ENCODE measurements at places on chromosomes 1 and 21.

GRCh38 chr1:153399401-153400055, 8.7 kb upstream of the S100A8 start:
- DNase-seq, result no peak

DNA sequence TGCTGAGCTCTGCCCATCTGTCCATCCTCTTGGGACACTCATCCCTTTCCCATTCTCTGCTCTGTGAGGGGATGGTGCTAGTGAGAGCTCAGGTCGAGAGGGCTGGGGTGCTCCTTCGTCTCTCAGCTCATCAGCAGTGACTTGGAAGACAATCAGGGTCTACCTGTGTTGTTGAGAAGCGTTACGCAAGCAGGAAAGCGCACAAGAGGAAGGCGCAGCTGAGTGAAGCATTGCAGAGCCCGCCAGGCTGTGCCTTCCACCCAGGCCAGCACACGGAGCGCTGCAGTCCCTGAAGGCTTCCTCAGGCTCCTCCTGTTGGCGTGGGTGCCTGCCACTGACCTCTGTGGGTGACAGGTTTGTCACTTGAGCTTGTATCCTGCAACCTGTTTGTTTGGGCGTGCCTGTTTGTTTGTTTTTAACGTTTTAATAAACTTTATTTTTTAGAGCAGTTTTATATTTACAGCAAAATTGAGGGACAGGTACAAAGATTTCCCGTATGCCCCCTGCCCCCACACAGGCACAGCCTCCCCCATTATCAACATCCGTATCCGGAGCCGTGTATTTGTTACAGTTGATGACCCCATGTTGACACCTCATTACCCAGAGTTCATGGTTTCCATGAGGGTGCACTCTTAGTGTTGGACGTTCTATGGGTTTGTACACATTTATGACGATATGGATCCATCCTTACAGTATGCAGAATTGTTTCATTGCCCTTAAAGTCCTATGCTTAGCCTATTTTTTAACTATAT, 36.7 kb downstream of the ADARB1 start:
- peak; percentile 26 for DNase-seq

DNA sequence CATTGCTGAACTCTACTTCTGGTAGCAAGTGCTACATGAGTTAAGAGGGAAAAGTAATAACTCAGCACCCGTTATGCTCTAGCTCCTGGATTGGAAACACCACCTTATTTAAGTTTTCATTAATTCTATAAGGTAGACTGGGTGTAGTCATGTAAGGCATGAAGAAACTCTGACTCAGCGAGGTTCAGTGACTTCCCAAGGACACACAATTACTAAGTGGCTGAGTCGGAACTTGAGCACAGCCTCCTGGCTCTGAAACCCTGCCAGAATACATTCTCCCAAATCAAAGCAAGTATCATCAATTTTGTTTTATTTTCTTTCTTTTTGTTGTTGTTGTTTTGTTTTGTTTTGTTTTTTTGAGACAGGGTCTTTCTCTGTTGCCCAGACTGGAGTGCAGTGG, 29.1 kb upstream of the SCCPDH start:
- DNase-seq, result no peak

GRCh38 chr1:191151321-191151807, 673.7 kb upstream of the BRINP3 start:
- DNase-seq, result no peak

GRCh38 chr1:233261206-233261605, 34.3 kb downstream of the PCNX2 start:
- DNase-seq, result no peak

GRCh38 chr1:78145105-78145580, 99.4 kb downstream of the GIPC2 start:
- DNase-seq, result no peak

DNA sequence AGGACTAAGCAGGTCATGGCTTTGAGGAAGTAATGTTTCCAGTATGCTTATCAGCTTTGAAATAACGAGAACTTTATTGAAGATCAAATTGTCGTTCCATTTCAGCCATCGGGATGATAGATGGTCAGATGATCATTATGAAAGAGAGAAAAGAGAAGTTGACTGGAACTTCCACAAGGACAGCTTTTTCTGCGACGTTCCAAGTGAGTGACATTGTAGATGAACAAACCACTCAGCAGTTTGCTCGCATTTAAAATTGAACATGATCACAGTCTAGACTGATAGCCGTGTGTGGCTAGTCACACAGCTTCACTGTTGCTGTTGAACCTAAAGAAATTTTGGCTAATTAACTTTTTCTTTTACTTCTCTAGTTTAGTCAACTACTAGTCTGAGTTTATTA, 151.1 kb downstream of the TLR5 start:
- no peak for DNase-seq

GRCh38 chr1:236508593-236509027, 15.2 kb upstream of the LGALS8 start:
- DNase-seq, result no peak

GRCh38 chr1:8477166-8477982, 159.5 kb downstream of the SLC45A1 start:
- DNase-seq, result no peak

DNA sequence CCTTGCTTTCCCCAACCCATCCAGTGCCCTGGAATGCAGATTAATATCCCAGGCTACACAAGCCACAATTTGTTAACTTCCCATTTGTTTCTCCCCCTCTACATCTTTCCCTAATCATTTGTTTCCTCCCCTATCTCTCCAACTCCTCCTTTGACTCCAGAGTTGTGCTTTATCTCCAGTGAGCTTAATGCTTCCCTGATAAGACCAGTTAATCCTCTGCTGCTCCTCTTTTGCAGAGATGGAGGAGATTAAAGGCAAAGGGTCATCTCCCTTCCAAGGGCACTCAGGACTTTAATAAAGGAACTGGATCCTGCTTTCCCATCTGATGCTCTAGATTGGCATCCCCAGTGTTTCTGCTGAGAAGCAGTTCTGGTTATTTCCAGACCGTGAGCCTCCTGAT, 7.1 kb downstream of the FAM78B start:
- no peak for DNase-seq

- DNase-seq, result no peak
These were observed 43.1 kb upstream of the BCL10 start for GRCh38 chr1:85319491-85319890.

DNA sequence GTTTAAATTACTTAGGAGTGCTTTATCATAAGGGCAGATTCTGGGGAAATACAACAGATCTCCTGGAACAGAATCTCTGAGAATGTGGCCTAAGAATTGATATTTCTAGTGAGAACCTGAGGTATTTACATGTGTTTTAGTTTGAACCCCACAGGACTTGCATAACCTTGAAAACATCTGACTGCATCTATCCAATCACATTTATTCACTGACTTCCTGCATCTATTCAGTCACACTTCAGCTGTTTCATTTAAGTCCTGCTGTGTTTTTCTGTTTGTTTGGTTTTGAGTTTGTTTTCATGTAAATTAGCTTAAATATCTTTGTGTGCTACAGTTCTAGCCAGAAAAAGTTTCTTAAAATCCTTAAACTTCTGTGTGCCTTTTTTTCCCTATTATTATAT, 1260.7 kb downstream of the PLA2G4A start:
- no peak for DNase-seq

- no peak for DNase-seq
These were observed 5.3 kb downstream of the GPR37L1 start for GRCh38 chr1:202127836-202128622.

- DNase-seq, result no peak
These were observed 122.7 kb downstream of the TGFBR3 start for GRCh38 chr1:91763252-91763651.

- DNase-seq, result no peak
These were observed 9.4 kb downstream of the C1orf162 start for GRCh38 chr1:111483166-111483565.

DNA sequence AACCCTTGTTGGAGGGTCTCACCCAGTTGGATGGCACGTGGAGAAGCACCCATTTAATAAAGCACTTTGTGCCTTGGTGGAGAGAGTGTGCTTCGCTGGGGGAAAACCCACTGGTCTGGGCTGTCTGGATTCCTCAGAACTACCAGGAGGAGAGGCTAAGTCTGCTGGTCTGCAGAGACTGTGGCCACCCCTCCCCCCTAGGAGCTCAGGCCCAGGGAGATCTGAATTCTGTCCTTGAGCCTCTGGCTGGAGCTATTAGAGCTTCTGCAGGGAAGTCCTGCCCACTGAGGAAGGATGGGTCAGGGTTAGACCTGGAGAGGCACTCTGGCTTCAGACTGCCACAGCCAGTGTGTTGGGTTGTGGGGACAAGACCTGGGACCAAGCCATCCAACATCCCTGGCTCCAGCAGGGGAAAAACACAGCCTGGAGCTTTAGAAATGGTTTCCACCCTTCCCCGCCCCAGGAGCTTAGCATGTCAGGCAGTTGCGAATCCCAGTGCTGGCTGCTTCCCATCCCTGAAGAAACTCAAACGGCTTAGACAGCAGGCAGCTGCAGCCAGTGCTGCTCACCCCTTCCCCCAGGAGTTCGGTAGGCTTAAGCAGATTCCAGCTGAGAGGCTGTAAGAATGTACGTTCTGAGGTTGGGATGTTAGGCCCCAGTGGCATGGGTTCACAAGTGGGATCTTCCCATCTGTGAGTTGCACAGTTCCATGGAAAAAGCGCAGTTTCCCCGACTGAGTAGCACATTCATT, 288.3 kb downstream of the TGFB2 start:
- no peak for DNase-seq

GRCh38 chr1:163744301-163744887, 422.6 kb downstream of the NUF2 start:
- DNase-seq, result no peak

- DNase-seq, result no peak
These were observed 44.0 kb upstream of the FMO2 start for GRCh38 chr1:171140956-171141687.

DNA sequence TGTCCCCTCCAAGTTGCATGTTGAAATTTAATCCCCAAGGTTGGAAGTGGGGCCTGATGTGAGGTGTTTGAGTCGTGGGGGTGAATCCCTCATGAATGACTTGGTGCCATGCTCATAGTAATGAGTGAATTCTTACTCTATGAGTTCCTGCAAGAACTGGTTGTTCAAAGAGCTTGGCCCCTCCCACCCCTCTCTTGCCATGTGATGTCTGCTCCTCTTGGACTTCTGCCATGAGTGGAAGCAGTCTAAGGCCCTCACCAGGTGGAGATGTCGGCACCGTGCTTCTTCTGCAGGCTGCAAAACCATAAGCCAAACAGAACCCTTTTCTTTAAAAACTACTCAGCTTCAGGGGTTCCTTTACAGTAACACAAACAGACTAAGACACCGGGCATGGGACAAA, 14.3 kb downstream of the G0S2 start:
- no peak for DNase-seq

DNA sequence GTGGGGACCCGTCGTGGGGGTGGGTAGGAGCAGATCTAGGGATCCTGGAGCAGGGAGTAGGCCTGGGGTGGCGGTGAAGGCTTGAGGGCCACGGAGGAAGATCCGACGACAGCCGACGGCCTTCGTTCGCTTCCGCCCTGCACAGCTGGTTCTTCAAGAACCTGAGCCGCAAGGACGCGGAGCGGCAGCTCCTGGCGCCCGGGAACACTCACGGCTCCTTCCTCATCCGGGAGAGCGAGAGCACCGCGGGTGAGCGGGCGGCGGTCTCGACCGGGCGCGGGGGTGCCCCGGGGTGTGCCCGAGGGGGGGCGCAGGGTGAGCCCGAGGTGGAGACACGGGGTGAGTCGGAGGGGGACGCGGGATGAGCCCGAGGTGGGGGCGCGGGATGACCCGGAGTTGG, 16.5 kb upstream of the HDAC1 start:
- DNase-seq, result no peak

DNA sequence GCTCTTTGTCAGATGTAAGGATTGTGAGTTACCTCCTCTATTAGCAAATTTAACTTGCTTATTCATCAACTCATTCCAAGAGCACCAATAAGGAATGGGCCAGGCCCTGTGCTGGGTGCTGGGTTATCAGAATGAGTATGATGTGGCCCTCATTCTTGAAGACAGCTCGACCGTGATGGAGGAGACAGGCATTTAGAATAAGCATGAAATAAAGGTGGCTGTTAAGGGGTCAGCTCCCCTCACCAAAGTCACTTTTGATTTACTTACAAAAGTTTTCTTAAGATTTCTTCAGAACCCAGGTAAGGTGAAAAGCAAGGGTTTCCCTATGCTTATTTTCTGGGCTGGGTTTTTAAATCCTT, 15.3 kb upstream of the PADI1 start:
- no peak for DNase-seq

DNA sequence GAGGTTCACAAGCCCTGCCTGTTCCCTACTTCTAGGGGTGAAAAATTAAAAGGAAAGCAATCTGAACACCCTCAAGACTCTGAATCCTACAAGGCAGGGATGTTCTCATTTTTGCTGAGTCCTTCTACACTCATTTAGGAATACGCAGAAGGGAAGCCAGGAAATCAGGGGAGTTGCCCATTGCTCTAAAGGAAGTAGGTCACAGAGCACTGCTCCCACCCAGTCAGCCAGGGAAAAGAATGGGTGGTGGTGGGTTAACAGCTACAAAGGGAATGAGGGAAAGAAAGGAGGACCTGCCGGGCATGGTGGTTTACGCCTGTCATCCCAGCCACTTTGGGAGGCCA, 2.4 kb upstream of the CTTNBP2NL start:
- DNase-seq, result no peak

DNA sequence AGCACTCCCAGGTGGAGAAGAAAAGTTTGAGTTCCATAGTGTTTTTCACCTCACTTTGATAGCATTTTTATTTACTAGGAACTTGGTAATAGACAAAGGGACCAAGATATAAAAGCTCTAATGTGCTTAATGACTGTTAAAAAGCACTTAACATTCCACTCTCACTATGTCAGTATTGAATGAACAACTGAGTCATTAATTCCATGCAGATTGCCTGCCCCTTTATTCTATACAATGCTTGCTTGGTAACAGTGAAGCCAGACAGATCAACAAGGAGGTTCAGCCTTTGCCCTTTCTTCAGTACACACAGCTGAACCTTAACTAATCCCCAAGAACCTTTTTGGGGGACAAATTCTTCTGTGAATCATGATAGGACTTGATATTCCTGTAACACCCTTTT, 425.5 kb downstream of the NUF2 start:
- no peak for DNase-seq

DNA sequence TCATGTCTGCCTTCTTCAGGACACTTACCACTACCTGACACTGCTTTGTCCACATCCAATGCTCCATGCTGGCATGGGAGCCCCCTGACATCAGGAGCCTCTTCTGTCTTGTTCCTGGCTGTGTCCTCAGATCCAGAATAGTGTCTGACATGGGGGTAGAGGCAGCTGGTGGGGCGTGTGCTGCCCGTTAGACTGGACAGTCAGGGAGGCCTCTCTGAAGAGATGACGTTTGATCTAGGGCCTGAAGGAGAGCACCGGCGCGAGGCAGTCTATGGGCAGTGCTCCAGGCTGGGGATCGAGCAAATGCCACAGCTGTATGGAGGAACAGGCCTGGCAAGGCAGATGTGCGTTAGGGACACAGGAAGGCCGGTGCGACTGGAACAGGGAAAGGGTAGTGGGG, 16.6 kb downstream of the SLC9A1 start:
- no peak for DNase-seq

All from cerebellar nuclear complex (tissue), 1 donor.